ENCODE measurements at places on chromosomes 2 and 18.
A peak's percentile ranks its signal among the peaks of the same experiment; 100 is the strongest.

DNA sequence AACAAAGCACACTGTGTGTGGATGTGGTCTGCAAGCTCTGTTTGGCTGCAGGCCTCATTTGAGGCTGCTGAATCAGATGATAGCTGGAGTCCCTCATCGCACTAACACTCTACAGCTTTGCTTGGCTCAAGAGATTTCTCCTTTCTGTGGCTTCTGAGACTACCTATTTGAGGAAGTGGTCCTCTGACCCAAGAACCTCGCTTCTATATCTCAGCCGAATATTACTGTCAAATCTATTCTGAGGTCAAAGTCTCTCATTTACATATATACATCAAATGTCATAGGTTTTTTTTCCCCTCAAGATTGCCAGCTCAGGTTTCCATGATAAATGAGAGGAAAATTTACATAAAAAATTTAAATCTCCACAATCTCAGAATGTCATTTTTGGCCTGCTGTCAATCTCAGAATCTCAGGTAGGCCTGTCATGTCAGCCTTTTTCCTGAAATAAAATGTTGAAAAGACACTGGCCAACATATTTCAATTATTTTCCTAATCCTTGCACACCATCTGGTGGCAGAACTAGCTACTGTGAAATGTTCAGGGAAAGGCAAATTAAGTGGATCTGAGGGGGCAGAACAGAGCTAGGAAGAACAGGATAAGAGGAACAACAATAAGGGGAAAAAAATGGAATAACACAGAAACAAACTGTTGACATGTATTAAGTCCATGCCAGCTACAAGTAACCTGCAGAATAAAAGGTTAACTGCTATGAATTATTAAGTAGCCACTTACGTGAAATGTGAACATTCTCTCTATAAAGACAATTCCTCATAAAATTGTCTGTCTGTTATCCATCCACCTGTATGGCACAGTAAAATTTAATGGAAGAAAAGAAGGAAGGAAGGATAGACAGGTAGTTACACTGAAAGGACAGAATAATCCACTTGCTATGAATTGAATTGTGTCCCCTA is 39.3 kb downstream of the AP1S3 start:
- peak; percentile 41 for DNase-seq

GRCh38 chr2:172282944-172283343 is 144.4 kb upstream of the ITGA6 start:
- DNase-seq: no peak

DNA sequence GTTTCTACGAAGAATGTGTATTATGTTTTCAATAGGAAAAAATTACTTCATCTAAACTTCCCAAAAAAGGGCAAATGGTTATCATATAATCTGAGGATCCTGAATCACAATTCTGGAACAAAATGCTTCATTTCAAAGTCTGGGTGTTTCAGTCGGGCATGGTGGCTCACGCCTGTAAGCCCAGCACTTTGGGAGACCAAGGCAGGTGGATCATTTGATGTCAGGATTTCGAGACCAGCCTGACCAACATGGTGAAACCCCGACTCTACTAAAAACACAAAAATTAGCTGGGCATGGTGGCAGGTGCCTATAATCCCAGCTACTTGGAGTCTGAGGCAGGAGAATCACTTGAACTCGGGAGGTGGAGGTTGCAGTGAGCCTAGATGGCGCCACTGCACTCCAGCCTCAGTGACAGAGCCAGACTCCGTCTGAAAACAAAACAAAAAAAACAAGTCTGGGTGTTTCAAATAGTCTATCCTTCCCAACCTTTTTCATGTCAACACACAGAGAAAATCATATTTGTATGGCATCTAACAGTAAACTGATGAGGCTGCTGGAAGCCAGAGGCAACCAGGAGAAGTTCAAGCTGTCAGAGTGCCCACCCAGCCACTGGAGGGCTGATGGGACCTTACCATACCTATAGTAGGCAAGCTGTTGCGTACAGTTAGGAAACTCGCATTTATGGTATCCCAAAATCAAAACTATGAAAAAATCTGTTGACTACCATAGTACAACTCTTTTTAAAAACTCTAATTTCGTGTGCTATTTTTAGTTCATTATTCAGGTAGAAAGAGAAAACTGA is 14.6 kb downstream of the NBAS start:
- no peak for DNase-seq

GRCh38 chr2:138269765-138270164 is 231.8 kb upstream of the SPOPL start:
- no peak for DNase-seq

DNA sequence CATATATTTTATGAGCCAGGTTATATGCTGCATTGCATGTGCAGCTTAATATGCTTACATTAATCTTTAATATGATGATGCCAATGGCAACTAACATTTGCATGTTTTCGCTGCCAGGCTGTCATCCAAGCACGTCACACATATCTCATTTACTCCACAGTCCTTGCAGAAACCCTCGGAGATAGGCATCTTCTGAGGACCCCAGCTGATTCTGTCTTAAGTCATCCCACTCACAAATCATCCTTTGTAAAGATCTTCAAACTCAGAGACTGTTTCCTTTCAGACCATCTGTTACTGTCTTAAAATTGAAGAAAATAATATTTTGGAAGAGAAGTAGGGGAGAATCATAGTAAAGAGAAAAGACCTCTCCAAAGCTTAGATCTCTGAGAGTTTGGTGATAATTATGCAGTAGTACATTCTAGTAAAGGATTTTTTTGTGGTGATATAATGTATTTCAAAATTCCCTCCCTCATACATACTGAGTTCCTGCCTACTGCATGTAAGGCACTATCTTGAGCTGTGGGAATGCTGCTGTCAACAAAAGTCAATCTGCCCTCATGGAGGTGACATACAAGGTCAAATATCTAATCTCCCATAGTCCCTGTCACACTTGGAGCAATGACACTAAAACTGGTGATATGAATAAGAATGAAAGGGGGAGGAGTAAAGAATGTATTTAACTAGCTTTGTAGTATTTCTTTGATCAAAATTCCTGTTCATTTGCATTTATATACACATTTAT is 11.0 kb downstream of the ITGA4 start:
- DNase-seq: no peak

All from tibial nerve (tissue), 4 donors.